GM19239 (cell line): ENCODE measurements at places on chromosomes 4 and X.

DNA sequence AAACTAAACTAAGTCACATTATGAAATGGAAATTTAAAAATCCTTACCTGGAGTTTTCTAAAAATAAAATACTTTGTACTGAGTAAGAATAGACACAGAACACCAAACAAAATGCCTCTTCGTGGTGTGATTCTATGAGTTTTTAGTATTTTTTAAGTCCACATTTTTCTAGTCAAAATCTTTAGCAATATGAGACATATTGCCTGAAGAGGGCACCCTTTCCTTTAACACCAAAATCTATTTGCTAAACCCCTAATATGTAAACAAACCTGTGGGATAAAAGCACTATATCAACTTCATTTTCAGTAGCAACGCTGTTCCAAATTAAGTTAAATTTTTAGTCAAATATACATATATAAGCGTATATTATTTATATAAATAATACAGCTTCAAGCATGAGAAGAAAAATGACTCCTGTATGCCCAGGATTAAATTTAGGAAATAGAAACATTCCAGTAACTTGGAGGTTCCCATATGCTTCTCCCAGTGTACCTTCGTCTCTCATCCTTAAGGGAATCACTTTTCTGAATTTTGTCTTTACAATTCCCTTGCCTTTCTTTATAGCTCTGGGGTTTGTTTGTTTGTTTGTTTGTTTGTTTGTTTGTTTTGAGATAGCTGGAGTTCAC is 23.0 kb upstream of the PGM2 start:
- DNase-seq = no peak

DNA sequence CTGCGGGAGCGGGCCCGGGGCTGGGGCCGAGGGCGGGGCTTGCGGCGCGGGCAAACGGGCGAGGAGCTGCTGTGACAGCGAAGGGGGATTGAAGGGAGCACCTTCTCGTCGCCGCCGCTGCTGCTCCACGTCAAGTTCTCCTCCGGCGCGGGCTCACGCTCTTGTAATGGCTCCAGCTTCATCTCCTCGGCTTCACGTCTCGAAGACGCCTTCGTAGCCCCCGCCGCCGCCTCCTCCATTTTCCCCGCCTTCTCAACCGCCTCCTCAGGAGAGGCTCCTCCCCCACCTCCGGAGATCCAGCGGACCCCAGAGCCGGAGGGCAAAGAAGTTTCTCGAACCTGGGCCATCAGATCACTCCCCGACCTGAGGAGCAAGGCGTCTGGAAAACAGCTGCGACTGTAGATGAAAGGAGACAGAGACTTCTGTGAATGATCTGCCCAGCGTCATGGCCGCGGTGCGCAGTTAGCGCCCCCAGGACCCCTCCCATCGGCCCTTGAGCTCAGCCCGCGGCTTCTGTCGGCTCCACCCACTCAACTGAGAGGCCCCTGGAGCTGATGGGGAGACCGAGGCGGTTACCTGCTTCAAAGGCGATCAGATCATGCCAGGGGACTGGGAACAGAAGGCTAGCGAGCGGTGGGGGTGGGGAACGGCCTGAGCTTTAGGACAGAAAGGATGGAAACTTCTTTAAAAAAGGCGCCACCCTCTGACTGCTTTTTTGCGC is 895 bp downstream of the USP51 start:
- peak; percentile 23 for DNase-seq

- no peak for DNase-seq
Measured at GRCh38 chr4:156829201-156829873, 142.3 kb downstream of the PDGFC start.

DNA sequence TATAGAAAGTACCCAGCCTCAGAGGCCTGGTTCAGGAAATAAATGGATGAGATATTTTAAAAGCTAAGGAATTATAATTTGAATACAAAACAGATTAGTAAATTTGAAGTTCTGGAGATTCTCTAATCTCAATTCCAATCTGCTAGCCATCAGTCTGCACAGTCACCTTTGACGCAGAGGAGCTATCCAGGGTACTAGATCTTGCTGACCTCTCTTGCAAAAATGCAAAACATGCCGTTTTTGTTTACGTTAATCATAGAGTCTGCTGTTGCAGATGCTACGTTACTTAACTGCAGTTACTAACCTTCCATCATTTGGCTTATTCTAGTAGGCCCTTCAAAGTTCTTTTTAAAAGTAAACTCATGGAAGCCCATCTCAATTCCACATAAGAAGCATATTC is 10.4 kb downstream of the CCSER1 start:
- DNase-seq = no peak

GRCh38 chr4:144295286-144295995 is 154.9 kb upstream of the GYPA start:
- no peak for DNase-seq

- no peak for DNase-seq
Measured at GRCh38 chr4:17544831-17545234, 29.9 kb downstream of the CLRN2 start.

- no peak for DNase-seq
Measured at GRCh38 chr4:24862073-24862751, 50.6 kb downstream of the CCDC149 start.

DNA sequence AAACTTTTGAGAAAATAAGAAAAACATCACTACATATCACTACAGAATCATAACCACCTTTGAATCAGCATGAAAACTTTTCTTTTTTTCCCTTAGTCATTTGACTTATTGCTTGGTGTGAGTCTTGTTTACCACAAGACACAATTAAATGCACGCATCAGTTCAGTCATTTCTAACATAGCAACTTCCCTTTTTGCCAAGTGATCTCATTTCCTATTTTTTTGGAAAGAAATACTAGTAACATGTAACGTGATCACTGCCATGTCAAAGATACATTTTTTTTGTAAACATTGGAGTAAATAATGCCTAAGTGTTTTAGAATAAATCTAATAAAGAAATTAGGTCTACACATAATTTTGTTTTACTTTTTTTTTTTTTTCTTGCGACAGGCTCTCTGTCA is 5.1 kb upstream of the CXCL8 start:
- DNase-seq = peak; percentile 9

- no peak for DNase-seq
Measured at GRCh38 chr4:105895583-105896460, 551 bp downstream of the NPNT start.

- DNase-seq = no peak
Measured at GRCh38 chr4:156476359-156476758, 495.2 kb downstream of the PDGFC start.
